ENCODE measurements at places on chromosomes 12 and 14. TPM values are rescaled to one million over a fixed set of nuclear protein-coding genes. Genes with fewer than 3 reads are reported as not detected.
A peak's percentile ranks its signal among the peaks of the same experiment; 100 is the strongest.

DNA sequence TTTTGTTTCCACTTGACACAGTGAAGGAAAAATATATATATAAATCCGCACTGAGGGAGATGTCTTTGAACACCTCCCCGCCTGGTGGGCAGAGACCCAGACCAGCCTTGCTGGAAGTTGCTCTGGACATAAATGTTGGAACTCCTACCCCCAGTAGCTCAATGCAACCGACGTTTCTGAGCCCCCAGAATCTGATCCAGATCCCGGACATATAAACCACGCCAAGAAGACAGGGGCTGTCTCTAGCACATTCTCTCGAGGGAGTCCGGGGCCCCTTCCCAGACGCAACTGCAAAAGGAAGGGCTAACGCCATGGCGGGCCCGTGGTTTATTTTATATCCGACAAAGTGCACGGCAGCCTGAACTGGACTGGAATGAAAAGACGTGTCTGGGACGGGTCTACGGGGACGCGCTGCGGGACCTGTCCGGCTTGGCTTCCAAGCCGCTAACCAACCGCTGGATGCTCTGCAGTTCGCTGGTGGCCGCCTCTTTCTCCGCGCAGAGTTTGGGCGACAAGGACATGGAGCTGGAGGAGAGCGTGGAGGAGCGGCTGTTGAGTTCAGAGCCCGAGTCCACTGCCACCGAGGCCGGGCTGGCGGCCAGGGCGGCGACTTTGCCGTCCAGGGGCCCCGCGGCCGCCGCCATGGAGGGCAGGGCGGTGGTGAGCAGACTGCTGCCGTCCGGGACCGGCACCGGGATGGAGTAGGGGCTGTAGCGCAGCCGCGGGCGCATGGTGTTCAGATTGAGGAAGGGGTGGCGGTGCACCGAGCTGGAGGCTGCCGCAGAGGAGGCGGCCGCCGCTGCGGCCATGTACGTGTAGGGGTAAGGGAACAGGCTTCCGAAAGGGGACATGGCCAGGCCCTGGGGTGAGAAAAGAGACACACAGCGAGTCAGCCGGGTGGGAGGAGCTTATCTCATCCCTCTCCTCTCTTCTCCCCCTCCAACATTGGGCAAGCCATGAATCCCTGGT, 12.2 kb downstream of the TBX3 start:
- no peak overlapping the region for H3K27ac ChIP-seq
- H3K4me1 ChIP-seq, result no peaks in the 10 kb centered on the region
- DNase-seq, result no peak
- no peaks in the 10 kb centered on the region for H3K36me3 ChIP-seq
- no peak overlapping the region for H3K4me3 ChIP-seq

DNA sequence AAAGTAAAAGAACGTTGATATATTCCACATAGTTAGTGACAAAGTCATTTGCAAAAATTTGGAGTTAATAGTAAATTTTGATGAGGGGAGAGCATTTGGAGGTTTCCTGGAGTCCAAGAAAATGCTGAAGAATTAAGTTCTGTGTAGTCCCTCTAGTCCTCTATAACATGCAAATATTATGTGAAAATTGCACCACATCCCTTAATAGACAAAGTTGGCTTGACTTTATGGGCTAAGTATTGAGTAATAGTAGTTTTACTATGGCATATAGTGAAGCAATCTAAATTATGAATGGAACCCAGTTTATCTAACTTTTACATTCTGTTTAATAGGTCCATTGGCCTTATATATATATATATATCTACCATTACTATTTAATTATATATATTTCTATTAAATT, 66.4 kb upstream of the DCN start:
- H3K27me3 ChIP-seq, result no peaks in the 10 kb centered on the region
- H3K4me3 ChIP-seq, result no peak overlapping the region
- no peaks in the 10 kb centered on the region for H3K36me3 ChIP-seq
- DNase-seq, result no peak
- H3K4me1 ChIP-seq, result no peaks in the 10 kb centered on the region
- H3K27ac ChIP-seq, result no peak overlapping the region

Gene TRMT61A
- total RNA-seq, result 19.3 TPM

DNA sequence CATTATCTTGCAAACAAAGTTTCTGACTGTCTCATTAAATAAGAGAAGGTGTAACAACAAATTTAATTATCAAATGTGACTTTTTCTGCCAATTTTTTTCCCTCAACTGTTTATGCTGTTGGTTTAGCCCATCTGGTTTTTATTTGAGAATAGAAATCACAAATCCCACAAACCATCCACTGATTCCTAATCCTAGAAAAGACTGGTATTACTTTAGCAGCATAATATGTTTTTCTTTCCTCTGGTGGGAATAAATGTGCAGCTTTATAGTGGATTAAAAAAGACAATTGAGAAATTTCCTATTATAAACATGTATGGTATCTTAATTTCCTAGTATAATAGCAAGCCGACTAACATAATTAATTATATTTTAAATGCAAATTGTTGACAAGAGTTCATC, 257.9 kb upstream of the FOXN3 start:
- no peaks in the 10 kb centered on the region for H3K27me3 ChIP-seq
- no peak overlapping the region for H3K4me3 ChIP-seq
- H3K4me1 ChIP-seq, result no peaks in the 10 kb centered on the region

Gene REP15
- total RNA-seq, result 1.1 TPM

Gene CCDC175
- not detected for total RNA-seq

DNA sequence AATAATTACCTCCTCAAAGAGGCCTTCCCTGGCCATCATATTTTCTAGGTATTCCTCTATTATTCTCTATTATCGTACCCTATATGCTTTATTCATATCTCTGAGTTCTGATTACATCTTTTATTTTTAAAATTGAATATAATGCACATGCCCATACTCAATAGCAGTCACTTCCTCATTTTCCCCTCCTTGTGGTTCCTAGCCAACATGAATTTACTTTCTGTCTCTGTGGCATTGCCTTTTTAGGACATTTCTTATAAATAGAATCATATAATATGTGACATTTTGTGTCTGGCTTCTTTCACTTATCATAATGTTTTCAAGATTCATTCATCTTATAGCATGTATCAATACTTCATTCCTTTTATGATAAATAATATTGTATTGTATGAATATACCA, 74.4 kb upstream of the TRHDE start:
- H3K27ac ChIP-seq, result no peak overlapping the region
- H3K4me3 ChIP-seq, result no peak overlapping the region
- H3K36me3 ChIP-seq, result no peaks in the 10 kb centered on the region
- no peak for DNase-seq

DNA sequence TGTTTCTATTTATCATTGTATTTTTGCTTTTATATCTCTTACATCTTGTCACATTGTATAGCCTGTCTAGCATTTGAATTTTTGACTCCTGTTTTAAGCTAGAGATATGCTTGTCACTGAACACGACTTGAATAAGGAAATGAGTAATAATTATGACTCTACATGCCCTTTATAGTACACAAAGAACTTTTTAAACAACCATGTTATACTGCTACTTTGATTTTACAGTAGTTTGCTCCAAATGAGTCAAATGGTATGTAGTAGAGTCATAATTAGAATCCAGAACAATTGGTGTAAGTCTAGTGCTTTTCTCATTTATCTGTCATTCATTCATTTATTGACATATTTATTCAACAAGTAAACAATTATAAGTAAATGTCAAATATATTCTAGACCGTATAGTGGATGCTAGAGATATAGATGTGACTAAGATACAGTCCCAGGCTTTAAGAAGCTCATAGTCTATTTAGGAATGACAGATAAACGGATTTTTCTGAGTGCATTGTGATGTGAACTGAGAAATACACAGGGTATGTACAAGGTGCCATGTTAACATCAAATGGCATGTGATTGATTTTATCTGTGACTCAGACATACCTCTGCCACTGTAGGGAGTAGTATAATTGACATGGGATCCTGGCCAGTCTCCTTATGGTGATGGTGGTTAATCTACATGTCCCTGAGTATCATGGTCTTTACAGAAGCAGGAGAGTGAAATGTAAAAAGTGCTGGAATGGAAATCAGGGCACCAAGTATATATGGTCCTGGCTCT, 799.7 kb downstream of the DIO2 start:
- DNase-seq, result no peak
- H3K4me3 ChIP-seq, result no peak overlapping the region
- H3K27me3 ChIP-seq, result no peaks in the 10 kb centered on the region
- H3K36me3 ChIP-seq, result no peaks in the 10 kb centered on the region
- no peak overlapping the region for H3K27ac ChIP-seq
- H3K4me1 ChIP-seq, result no peaks in the 10 kb centered on the region

Gene GLT1D1
- total RNA-seq, result not detected

Gene ABCD2
- total RNA-seq, result not detected

Gene HNRNPC
- 949 TPM for total RNA-seq

Gene TBX3
- total RNA-seq, result 1.4 TPM

Gene DCN
- total RNA-seq, result 3.6 TPM

Gene LRP6
- total RNA-seq, result 108 TPM

DNA sequence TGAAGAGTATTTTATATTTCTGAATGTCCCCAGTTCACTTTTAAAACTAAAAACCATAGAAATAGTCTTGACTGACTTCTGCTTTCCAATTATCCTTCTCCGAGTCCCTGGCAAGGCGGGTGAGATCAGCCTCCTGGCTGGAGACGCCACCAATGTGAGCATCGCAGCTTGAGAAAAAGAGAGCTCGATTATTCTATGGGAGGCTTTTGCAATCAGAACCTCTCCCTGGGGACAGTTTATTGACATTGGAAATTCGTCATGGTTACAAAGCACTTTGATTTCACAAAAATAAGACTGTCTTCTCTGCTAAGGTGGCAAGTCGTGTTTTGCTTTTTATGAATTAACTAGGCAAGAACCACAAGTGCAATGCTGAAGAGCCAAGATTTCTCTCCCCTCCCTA, 23.6 kb upstream of the GPHB5 start:
- H3K4me1 ChIP-seq, result peaks cover 24% of the 10 kb centered on the region
- no peak overlapping the region for H3K27ac ChIP-seq
- H3K36me3 ChIP-seq, result no peaks in the 10 kb centered on the region
- no peak overlapping the region for H3K4me3 ChIP-seq
- peak; percentile 69 for DNase-seq
- no peaks in the 10 kb centered on the region for H3K27me3 ChIP-seq

GRCh38 chr12:90515199-90516175, 439.5 kb downstream of the CCER1 start:
- H3K27ac ChIP-seq, result no peak overlapping the region
- H3K27me3 ChIP-seq, result no peaks in the 10 kb centered on the region
- H3K4me3 ChIP-seq, result no peak overlapping the region
- no peaks in the 10 kb centered on the region for H3K36me3 ChIP-seq

Gene TSHR
- not detected for total RNA-seq

GRCh38 chr12:98370976-98371375, 144.4 kb upstream of the TMPO start:
- H3K27ac ChIP-seq, result no peak overlapping the region
- no peaks in the 10 kb centered on the region for H3K36me3 ChIP-seq
- peak; percentile 38 for DNase-seq
- H3K4me1 ChIP-seq, result peaks cover 47% of the 10 kb centered on the region
- no peak overlapping the region for H3K4me3 ChIP-seq
- H3K27me3 ChIP-seq, result no peaks in the 10 kb centered on the region

- H3K27ac ChIP-seq, result no peak overlapping the region
- no peaks in the 10 kb centered on the region for H3K4me1 ChIP-seq
- no peak overlapping the region for H3K4me3 ChIP-seq
- peak; percentile 44 for DNase-seq
Observed at GRCh38 chr12:131327521-131328488, 374.1 kb downstream of the ADGRD1 start.

Gene TRIM9
- total RNA-seq, result 9.8 TPM

DNA sequence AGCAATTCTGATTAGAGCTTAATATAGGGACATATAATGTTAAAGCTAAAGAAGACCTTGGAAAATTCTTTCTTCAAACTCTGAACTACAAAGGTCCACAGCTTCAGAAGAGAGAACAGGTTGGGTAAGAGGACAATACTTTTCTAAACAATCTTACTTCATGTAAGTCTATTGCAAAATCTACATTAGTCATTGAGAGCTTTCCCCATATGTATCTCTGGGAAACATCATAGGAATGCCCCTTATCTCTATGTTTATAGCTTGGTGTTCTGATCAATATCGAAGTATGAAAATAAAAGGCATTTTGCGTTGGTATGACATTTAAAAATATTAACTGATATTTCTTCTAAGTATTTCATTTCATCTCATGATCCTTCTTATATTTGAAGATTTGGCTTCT, 962.6 kb downstream of the AACS start:
- no peaks in the 10 kb centered on the region for H3K36me3 ChIP-seq
- no peak overlapping the region for H3K27ac ChIP-seq
- H3K4me1 ChIP-seq, result no peaks in the 10 kb centered on the region
- DNase-seq, result no peak
- no peak overlapping the region for H3K4me3 ChIP-seq

GRCh38 chr14:97293659-97294058, 496.5 kb downstream of the VRK1 start:
- peak; percentile 45 for DNase-seq
- no peak overlapping the region for H3K4me3 ChIP-seq

DNA sequence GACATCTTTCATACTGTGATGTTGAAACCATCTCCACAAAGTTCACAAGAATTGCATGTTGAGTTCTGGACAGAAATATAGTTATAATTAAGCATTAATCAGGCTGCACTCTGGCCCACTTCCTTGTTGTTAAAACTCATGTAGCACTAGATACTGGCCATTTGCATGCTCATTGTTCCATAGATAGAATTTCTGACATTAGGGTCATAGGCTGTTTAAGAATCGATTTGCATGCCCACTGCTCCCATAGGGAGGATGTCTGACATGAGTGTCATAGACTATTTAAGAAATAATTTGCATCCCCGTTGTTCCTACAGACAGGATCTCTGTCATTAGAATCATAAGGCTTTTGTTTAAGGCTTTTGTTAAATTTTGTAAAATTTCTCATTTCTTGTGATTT, 50.2 kb downstream of the MYF5 start:
- DNase-seq, result no peak
- no peak overlapping the region for H3K27ac ChIP-seq
- no peak overlapping the region for H3K4me3 ChIP-seq
- no peaks in the 10 kb centered on the region for H3K36me3 ChIP-seq

GRCh38 chr14:26622611-26623010, 24.8 kb upstream of the NOVA1 start:
- no peak for DNase-seq
- H3K4me1 ChIP-seq, result no peaks in the 10 kb centered on the region
- H3K27me3 ChIP-seq, result no peaks in the 10 kb centered on the region

Gene PMCH
- total RNA-seq, result not detected

GRCh38 chr14:102138535-102138934, 1.2 kb upstream of the WDR20 start:
- peak overlapping the region; percentile 90 for H3K27ac ChIP-seq
- no peaks in the 10 kb centered on the region for H3K36me3 ChIP-seq
- peaks cover 7% of the 10 kb centered on the region for H3K4me1 ChIP-seq
- peak overlapping the region; percentile 98 for H3K4me3 ChIP-seq

Gene DBX2
- total RNA-seq, result 0.13 TPM

Measured in A673 (cell line).